Activated CD4-positive, alpha-beta T cell treated with anti-CD3 and anti-CD28 coated beads for 4 hours (primary cell): ENCODE measurements at places on chromosomes 5 and 9.
A peak's percentile ranks its signal among the peaks of the same experiment; 100 is the strongest.

GRCh38 chr9:126147186-126147935, 179.3 kb upstream of the MVB12B start:
- DNase-seq, result no peak

- DNase-seq, result no peak
Observed at GRCh38 chr9:134793288-134794188, 87.1 kb upstream of the FCN2 start.

DNA sequence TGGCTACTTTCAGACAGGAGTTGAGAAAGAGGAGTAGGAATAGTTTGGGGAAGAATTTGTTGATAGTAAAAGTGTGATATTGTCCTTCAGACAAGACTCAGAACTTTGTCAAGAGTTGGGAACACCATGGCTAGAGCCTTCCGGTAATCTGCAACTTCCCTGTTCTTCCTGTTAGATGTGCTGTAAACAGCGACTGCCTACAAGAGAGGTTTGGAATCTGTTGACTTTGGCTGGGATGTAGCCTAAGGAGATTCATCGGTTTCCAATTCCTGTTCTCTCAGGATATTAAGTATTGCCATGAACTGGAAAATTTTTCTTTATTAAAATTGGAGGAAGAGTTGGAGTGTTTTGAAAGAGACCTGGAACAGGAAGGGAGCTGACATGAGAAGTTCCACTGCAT, 43.9 kb downstream of the ARHGAP26 start:
- DNase-seq, result no peak

DNA sequence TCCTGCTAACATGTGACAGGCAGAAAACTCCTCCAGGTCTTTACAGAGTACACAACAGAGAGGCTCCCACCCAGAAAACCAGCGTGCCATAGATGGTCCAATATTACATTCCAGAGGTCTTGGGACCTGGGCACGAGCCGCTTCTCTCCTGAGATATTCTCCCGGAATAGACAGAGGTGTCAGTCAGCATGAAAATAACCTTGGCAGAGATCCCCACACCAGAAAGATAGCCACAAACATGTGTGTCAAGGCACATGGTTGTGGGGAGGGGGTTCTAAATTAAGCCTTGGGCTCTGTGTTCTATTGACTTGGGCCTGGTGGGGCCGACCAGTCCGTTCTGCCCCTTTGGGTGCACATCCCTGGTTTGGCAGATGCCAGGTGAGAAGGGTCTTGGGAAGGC, 78.4 kb downstream of the BOD1 start:
- no peak for DNase-seq

DNA sequence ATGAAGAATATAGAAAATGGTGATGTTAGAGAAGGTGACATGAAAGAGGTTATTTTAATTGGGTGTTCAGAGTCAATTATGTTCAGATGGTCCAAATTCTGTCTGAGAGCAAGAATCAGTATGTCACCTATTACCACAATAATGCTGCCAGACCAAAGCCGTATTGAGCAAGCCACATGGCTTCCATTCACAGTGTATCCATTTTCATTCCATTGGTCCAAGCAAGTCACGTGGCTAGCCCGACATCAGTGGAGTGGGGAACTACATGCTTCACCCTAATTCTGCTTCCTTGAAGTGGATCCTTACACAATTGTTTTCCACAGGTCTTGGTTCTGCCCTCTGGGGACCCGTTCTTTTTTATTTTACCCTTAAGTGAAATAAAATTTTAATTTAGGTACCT, 413.5 kb downstream of the EBF1 start:
- no peak for DNase-seq

- DNase-seq, result no peak
Observed at GRCh38 chr5:139140591-139141071, 57.5 kb downstream of the SIL1 start.

DNA sequence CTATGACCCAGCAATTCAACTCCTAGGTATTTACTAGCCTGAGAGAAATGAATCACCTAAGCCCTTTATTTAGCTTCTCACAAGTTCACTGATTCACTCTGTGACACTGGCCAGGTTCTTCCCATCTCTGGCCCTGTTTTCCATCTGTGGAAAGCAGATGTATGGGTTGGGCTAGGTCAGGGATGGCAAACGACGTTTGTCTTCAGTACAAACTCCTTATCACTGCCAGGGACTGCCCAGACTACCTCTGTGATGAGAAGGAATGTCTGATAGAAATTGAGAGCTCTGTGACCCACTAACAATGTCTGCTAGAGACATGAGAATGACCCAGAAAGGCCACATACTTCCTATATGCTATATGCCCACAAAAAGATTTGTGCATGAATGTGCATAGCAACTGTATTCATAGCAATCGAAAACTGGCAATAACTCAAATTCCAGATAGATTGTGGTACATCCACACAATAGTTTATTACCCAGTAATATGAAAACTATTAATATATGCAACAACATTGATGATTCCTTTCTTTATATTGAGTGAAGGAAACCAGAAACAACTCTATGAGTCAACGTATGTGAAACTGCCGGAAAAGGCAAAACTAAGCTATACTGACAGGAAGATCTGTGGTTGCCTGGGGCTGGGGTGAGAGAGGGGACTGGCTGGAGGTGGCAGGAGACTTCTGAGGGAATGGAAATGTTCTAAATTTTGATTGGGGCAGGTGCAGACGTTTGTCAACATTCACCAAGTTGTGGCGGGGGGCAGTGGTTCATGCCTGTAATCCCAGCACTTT, 32.0 kb upstream of the ADAM19 start:
- DNase-seq, result peak; percentile 74

GRCh38 chr5:81949462-81949861, 22.4 kb upstream of the ATG10 start:
- DNase-seq, result no peak

- DNase-seq, result no peak
Observed at GRCh38 chr9:86732514-86733171, 214.7 kb downstream of the GAS1 start.

DNA sequence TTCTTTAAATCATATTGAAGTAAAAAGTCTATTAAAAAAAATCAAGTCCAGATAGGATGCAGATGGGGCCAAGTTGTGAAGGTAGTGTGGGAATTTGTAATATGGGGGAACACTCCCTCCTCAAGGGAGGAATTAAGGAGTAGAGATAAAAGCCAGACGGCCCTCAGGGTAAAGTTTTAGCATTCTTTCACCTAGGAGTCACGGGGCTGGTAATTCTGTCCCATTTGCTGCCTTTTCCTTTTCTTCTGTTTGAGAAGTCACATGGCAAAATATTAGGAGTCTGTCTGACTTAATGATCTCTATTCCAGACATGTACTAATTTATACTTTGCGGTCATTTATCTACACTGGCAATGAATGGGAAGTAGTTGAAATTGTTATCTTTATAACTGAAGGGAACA, 61.9 kb downstream of the SNX24 start:
- DNase-seq, result no peak

DNA sequence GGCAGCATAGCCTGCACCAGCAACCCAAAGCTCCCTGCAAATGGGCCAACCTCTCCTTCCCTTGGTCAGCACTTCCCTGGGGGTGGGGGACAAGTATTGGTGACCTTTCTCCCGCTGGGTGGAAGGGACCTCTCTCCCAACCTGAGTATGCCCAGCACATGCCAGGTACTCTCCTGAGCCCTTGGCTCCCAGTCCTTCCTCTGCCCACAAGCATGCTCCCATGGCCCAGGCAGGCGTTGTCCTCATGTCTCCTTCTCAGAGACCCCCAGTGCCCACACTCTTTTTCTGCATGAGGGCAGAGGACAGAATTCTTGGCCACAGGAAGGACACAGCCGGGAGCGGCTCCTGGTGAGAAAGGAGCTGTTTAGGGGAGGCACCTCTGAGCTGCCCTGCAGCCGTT, 60.3 kb downstream of the PHF2 start:
- DNase-seq, result no peak

DNA sequence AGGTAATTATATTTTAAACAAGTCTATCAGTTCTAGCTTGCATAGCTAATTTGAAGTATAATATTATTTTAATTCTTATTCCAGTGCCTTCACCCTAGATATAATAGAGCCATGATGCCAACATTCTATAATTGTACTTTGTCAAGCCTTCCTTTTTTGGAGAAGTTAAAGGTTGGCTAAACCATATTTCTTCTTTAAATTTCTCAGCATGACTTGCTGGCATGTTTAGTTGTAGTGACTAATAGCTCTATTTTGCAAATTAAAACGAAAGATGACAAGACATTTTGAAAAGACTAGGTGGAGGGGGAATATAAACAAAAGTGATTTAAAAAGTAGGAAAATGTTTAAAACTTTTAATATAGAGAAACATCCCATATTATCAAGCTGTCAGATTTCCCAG, 400.7 kb downstream of the PSAT1 start:
- no peak for DNase-seq

DNA sequence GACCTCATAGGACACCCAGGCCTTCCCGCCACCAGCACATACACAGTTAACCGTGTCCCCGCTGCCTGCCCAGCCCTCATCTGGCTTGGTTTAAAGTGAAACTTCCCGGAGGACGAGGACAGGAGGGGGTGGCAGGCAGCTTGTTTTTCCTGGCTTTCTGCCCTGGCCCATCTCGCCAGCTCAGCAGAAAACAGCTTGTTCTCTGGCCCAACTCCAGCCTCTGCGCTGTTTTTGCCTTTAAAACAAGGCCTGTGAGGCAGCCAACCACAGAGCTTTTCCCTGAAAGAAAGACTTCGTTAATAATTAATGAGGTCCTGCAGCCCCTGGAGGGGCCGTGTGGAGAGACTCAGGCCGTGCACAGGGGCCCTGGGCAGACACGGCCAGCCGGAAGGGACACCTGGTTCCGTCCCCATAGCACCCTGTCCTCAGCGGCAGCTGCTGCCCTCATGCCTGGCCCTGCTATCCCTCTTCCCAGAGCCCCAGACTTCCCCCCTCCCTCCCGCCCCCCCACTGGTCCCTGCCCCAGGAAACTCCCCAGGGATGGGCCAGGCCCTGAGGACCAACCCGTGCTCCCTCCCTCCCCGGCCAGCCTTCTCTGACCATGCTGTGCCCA, 108.7 kb downstream of the RXRA start:
- no peak for DNase-seq

DNA sequence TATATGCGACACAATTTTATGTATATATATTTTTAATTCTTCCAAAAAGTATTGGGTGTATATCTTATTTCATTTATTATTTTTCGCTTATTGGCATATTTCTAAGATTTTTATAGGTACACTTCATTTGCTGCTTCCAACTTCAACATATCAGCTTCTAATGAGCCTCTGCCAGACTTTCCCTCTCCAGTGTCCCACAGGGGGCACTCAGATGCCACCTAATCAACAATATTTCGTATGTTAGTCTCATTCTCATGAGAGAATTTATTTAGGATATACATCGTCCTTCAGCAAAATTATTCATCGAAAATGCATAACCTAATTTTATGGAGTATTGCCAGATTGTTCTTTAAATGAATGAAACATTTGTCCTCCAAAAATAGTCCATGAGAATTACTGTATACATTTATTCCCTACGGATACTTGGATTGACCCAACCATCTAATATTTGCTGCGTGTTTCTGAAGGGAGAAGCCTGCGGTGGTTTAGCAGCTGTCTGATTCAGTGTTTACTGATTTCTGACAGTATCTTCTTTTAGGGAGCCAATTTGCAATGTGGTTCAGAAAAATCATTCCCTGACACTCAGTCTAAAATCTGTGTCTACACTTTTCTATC, 100.6 kb upstream of the SELENOP start:
- DNase-seq, result peak; percentile 69

DNA sequence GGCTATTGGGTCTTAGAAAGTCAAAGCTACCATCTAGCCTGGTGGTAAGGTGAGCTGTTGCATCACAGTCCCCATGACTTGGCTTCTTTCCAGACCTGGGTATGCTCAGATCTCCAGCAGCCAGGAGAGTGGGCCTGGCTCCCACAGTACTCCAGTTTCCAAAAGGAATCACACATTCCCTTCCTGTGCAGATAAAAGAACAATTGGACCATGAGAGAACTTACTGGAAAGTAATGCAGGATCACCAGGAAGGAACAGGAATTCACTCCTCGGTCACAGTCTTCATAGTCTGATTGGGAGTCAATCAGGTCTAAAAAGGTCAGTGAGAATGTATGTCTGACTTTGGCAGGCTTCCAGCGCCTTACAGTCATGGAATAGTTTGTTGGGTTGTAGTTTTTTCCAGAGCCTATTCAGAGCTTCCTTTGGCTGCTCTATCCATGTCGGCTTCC, 47.8 kb upstream of the CD180 start:
- DNase-seq, result no peak

GRCh38 chr5:167708449-167708848, 583.0 kb upstream of the WWC1 start:
- no peak for DNase-seq

DNA sequence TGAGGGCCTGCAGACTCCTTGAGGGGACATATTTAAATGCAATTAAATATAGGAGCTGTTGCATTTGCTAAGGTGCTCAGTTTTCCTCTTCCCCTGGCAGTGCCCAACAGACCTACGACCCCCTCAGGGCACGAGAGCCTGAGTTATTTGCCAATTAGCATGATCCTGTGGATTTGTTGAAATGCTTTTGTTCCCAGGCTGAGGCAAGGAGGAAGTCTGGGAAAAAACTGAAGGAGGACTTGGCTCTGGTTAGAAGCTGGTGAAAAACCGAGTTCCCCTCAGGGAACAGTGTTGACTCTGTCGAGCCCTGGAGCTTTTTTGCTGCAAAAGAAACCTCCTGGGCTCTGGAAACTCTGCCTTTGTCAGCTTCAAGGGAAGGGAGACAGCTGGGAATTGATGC, 103.6 kb upstream of the SHB start:
- DNase-seq, result no peak

DNA sequence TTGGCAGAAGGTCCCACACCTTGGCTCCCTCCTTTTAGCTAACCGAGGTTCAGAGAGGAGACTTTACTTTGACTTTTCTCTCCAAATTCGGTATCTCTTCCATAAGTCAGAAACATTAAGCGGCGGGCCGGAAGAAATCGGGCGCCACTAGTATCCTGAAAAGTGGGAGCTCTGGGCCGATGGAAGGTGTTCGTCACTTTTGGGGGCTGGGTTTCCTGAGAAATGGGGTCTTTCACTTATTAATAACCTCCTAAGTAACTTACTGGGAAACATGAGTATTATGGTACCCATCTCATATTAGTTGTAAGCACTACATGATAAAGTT, 716 bp downstream of the STX17 start:
- DNase-seq, result no peak

DNA sequence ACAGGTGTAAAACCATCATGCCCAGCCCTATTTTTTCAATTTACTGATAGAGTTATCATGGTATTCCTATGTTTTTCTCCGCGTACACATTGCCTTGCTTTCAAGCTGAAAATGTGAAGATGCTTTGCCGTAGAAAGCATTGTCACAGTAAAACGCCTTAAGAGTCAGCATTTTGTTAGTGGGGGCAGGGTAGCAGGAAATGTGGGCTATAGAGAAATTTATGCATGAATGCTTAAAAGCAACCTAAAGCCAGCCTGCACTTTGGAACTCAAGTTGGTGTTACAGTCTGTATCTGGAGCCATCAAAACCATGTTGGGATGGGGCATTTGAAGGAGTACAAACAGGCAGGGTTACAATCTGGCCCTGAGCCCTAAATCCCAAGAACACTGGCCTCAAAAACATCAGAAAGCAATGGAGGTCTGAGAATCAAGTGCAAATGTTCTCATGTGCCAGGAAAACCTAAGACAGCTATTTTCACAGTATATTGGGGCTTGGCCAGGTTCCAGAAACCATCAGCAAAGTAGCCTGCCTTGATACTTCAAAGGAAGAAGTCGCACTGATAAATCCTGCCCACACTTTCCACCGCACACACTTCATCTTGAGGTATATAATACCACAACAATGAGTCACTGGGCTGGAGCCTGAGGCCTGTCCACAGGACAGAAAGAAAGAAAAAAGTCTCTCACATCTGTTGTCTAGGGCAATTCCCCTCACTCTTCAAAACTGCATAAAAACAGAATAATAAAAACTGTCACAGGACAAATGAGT, 313.8 kb downstream of the ENC1 start:
- peak; percentile 20 for DNase-seq

GRCh38 chr9:72255569-72255968, 106.3 kb downstream of the GDA start:
- no peak for DNase-seq
